NCI-H1930 (cell line): ENCODE measurements at places on chromosomes 5 and 9.

- DNase-seq: peak; percentile 15
Measured at GRCh38 chr5:71782771-71783770, 64.0 kb downstream of the CARTPT start.

DNA sequence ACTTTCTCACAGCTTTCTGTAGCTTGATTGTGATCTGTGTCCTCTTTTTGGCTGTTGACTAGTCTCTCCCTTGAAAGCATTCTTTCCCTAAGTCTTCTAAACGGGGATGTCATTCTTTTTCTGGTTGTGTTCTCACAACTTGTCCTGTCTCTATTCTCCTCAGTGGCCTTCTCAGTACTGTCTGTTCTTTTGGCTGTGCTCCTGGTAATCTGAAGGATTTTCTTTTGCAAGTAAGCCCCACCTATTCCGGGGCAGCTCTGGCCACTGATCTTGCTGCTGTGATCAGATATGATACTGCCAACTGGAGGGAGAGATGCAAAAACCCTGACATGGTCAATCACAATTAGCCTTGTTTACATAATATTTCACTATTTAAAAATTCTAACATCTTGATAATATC is 172.2 kb downstream of the CDC42SE2 start:
- no peak for DNase-seq

GRCh38 chr5:127431977-127432585 is 85.4 kb upstream of the PRRC1 start:
- no peak for DNase-seq

DNA sequence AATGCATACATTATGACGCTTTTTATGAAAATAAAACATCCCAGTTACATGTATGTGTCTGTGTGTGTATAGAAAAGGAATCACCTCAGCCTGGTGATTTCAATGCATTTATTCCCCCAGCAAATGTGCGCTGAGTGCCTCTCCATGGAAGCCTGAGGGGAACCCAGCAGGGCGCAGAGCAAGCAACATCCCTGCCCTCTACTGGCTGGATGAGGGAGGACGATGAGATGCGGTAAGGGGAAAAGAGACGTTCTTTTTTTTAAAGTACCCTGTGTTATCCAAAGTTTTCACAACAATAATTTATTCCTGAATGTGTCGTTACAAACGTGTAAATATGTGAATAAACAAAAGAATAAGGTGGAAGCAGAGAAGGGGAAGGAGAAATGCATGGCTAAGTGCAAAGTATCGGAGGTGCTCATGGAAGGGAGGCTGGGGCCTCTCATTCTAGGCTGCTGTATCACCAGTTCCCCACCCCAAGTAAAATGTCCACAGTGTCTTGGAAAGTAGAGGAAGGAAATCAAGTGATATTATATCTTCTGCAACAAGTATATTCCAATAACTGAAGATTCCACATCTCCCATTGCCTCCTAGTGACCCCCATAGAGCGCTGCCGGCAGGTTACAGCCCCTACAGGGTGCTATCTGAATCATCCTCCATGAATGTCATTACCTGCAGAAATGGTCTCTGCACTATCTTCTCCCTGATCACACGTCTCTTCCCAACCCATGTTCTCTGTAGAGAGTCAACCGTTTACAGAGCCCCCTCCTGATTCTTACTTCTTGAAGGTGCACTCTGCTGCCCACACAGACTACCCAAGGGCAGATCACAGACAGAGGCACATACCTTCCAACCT is 13.0 kb upstream of the ABLIM3 start:
- DNase-seq: peak; percentile 9

DNA sequence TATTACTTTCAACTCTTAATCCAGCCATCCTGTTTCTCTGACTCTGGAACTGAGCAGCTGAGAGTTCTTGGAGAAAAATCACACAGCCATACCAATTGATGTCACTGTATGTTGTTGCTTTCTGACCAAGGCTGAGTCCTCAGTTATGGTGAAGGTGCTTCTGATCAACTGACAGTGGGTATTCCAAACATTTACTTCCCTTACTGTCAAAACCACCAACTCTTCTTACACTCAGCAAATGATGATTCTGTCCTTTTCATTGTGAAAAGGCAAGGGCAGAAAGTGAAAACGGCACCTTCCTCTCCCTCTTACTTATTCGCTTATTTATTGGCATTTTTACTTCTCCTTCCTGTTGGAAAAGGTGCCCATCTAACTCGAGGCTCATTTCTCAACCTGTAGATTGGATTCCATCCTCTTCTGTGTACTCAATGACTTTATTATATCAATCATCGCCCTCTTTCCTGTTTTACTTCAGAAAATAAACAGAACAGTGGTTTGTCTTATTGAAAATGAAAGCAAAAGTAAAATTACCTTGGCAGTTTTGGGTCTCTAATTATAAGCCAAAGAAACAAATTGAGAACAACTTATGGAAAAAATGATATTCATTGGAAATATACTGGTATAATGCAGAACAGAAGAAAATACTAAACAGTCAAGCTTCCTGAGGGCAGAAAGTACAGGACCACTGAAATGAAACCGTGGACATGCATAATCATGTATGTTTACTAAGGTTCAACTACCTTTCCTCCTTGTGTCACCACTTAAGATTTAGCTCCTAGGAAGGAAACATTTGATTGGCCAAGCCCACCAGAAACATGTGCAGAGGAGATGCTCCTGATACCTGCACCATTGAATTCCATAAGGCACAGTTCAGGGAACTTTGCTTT is 104.5 kb upstream of the CHD1 start:
- DNase-seq: no peak

GRCh38 chr5:173864126-173865050 is 23.8 kb upstream of the CPEB4 start:
- DNase-seq: no peak
